Suprapubic skin (tissue), 4 donors: ENCODE measurements at places on chromosomes 16 and 17.

- no peak for DNase-seq
Observed at GRCh38 chr16:87635541-87636049, 33.3 kb downstream of the JPH3 start.

GRCh38 chr16:56228476-56228875 is 37.2 kb downstream of the GNAO1 start:
- DNase-seq = no peak

DNA sequence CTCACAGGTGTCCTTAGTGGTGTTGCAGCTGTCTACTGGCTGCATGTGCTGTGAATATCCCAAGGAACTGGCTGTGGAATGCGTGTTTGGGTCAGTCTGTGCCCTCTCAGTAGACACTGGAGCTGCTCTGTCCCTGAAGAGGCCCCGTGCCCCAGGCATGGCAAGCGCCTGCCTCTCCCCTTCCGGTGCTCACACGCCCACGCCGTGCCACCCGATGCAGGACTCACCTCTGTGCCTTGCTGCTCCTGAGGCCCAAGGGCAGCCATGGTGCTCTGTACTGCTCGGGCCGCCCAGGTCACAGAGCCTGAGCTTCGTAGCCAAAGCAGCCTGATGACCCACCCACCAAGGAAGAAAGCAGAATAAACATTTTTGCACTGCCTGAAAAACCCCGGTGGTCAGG is 10.0 kb downstream of the RGS11 start:
- DNase-seq = no peak

GRCh38 chr17:20191056-20191455 is 181.9 kb downstream of the SPECC1 start:
- no peak for DNase-seq

DNA sequence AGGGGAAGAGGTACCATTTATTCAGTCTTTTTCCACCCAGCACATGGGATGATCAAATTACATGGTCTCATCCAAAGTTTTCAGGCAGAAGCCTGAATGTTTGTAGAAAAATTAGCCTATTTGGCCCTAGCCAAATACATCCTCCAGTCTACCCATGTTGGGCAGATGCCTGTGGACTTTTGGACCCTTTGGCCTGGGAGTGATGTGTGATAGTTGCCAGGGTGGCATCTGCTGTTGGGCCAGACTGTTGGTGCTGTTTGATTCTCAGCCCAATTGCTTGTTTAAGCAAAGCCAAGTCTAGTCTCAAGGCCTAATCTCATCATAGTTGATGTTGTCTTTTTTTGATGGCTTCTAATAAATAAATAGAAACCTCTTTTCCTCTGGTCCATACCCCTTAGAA is 419.0 kb downstream of the CDH13 start:
- no peak for DNase-seq

GRCh38 chr16:68408967-68409366 is 39.3 kb downstream of the SMPD3 start:
- DNase-seq = no peak

GRCh38 chr16:88384222-88385111 is 1.7 kb downstream of the ZNF469 start:
- no peak for DNase-seq

DNA sequence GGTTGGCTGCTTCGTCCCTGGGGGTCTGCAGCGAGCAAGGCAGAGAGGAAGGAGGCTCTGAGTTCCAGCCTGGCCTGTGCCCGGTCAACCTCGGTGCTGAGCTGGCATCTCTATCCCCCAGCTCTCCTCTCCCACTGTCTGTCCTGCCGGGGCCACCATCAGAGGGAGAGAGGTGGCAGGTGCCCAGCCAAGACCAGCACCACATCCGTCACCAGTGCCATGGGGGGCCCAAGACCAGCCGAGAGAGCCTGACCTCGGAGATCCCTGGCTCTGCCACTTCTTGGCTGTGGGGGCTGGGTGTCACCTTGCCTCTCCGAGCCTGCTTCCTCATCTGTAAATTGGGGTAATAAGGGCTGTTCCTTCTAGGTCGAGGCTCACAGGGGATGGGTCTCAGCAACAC is 560 bp upstream of the P2RX1 start:
- no peak for DNase-seq

- DNase-seq = no peak
Observed at GRCh38 chr17:27985306-27985705, 57.2 kb upstream of the NLK start.

GRCh38 chr17:37708616-37709212 is 36.1 kb downstream of the HNF1B start:
- no peak for DNase-seq

- peak; percentile 76 for DNase-seq
Observed at GRCh38 chr17:46769531-46770438, 48.7 kb downstream of the WNT3 start.

DNA sequence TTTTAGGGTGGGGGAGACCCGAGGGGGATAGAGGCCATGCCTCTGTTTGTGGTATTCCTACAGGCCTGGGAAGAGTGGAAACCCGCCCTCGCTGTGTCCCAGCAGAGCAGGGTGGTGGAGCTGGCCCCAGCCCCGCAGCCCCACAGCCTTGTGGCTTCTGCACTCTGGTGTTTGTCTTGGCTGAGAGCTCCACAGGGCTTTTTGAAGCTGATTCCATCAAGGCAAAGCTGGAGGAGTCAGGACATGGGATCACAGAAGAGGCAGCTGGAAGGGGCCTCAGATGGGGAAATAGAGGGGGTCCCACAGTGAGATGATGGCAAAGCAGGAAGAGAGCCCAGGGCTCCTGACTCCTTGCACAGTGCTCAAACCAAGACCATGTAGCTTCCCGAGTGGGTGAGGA is 5.0 kb upstream of the WFIKKN2 start:
- DNase-seq = no peak

- no peak for DNase-seq
Observed at GRCh38 chr16:89919535-89920406, 1.1 kb downstream of the MC1R start.

- no peak for DNase-seq
Observed at GRCh38 chr17:30372755-30373154, 6.0 kb upstream of the CPD start.

DNA sequence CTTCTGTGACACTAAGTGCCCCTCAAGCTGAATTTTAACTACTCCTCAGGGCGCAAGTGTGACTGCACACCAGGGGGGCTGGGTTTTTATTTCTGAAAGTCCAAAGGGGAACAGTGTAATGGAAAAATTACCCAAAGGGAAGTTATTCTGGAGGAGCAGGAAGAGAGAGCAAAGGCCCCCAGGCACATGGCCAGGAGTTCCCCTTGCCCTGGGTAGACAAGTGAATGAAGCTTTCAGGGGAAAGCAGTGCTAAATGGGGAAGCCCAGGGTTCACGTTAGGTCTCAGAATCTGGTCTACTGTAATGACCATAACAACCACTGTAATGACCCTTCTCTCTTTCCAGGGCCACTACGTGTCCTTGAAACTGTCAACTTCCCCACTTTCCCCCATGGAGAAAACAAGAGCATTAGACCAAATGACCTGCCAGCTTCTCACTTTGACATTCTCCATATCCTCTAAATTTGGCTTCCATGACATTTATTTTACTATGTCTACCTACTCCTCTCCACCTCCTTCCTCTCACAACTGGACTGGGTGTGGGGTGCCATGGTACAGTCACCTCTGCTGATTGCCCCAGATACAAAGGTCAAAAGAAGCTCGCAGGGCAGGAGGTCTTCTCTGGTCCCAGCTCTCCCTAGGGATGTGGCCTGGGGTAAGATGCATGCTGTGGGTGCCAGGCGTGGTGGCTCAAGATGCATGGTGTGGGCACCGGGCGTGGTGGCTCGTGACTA is 34.1 kb upstream of the MMP2 start:
- DNase-seq = no peak

GRCh38 chr16:79061181-79061580 is 539.4 kb downstream of the MAF start:
- no peak for DNase-seq

DNA sequence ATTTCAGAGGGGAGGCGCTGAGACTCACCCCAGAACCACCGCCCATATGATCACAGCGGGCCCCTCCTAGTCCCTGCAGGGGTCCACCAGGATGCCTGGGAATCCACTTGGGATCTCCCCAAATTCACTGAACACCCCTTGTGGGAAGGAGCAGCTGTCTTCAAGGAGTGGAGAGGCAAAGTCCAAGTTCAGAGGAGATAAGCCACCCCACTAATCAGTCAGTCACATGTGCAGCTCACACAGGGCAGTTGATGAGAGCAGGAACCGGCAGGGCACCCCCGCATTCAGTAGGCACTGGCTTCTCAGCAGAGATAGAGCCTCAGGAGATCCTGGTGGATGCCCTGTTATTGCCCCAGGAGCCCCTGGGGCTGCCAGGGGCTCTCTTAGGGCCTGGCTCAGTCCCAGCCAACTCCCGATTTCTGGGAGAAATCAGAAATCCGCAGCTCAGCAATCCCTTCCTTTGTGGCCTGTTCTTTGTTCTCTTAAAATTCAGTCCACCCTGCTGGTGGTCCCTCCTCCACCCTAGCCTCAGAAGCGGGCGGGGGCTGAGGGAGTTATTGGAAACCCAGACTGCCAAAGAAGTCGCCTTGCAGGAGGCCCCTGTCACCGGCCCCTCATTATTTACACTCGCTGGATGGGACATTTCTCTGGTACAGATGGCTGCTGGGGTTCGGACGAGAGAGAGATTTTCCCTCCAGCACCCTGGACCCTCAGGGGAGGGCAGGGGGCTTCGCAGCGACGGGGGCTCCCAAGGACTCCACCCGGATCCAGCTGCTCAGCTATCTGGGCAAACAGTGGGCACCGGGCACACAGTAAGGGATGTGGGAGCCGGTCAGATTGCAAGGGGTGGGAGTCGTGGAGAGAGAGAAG is 1.8 kb downstream of the CDC42EP4 start:
- DNase-seq = no peak

DNA sequence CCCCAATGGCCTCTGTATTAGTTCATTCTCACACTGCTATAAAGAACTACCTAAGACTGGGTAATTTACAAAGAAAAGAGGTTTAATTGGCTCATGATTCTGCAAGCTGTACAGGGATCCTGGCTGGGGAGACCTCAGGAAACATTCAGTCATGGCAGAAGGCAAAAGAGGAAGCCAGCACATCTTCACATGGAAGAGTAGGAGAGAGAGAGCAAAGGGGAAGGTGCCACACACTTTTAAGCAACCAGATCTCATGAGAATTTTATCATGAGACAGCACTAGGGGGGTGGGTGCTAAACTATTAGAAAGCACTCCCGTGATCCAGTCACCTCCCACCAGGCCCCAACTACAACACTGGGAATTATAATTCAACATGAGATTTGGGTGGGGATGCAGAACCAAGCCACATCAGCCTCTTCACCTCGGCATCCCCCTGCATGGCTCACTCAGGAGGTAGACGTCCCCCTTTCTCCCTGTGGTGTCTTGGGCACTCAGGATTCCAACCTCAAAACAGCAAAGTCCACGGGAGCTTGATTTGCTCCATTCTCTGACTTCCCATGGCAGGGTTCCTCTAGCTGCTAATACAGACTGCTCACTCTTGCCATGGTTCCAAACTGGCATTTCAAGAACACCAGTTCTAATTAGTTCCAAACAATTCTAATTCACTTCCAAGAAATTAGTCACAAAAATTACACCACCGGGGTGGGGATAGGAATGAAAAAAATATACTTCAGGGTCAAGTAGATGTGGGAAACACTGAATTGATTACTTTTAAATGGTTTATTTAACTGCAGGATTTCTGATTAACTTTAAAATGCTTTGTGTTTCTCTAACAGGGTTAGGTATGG is 203.8 kb upstream of the HSBP1 start:
- no peak for DNase-seq

DNA sequence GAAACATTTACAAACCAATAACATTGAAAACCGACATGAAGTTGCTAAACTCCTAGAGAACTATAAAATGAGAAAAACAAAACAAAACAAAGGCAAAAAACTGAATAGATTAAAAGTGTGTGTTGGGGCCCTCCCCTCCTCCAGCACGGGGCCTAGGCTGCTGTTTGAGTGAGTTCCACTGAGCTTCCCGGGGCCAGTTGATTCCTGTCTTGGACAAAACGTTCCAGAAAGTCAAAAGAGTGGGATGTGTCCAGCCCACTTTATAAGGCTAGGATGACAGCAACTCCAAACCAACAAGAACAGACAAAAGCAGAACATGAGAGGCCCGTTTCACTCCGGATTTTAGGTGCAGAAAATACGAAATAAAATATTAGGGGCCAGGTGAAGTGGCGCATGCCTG is 11.6 kb upstream of the CSNK1D start:
- DNase-seq = no peak

GRCh38 chr17:44688200-44688599 is 1.4 kb downstream of the CCDC43 start:
- DNase-seq = no peak

GRCh38 chr17:20291853-20292252 is 175.5 kb downstream of the LGALS9B start:
- no peak for DNase-seq

DNA sequence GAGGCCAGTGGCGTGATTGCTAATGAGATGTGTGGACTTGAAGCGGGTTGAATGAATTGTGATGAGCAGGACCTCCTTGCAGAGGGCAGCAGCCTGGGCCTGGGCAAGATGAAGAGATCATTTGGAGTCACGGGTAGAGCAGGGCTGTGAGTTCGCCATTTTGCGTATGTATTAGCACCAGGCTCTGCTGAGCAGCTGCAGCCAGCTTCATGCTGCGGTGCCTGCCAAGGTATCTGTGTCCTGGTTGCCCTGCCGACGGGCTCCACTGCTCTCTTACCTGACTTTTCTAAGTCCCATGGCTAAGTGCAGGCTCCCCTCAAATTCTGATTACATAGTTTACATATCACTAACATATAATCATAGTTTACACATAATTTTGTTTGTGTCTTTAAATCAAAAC is 295.7 kb downstream of the SNX29 start:
- no peak for DNase-seq

DNA sequence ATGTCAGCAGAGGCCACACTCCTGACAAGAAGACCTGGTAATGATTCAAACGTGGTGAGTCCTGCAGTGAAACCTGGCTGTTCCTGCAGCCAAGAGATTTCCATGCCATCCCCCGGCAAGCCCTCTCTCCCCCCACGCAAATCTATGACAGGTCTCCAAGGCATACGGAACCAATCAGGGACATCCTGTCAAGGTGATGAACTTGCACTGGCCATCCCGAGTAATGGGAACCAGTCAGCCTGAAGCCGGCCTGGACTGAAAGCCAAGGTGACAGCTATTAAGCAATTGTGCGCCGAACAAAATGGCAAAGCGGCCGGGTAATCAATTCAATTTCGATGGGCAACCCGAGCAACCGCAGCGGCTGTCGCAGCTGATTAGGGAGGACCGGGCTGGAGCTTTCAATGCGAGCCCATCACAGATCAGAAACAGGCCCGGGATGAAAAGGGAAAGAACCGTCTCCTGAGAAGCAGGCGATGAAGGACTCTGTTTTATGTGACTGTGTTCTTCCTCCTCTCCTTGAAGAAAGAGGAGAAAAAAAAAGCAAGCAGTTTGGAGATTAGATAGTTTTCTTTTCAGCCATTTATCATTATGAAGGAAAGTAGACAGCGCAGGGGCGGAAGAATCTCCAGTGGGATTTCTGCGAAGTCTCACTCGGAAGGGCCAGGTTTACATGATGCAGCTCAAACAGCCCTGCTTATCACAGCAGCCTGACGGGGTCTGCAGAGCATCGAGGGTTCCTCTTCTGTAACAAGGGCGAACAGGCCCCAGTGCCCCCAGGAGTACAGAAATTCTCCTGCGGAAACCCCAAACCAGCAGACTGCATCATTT is 35.2 kb downstream of the TBX4 start:
- peak; percentile 41 for DNase-seq
